ENCODE measurements at places on chromosomes 12 and 14.

GRCh38 chr12:124469193-124469888 is 98.1 kb downstream of the NCOR2 start:
- no peak for DNase-seq

- peak; percentile 69 for DNase-seq
Measured at GRCh38 chr14:100108042-100108825, 43.0 kb downstream of the EVL start.

- DNase-seq = no peak
Measured at GRCh38 chr12:78005094-78005492, 174.4 kb downstream of the NAV3 start.

GRCh38 chr12:128829861-128830504 is 6.2 kb upstream of the SLC15A4 start:
- no peak for DNase-seq

DNA sequence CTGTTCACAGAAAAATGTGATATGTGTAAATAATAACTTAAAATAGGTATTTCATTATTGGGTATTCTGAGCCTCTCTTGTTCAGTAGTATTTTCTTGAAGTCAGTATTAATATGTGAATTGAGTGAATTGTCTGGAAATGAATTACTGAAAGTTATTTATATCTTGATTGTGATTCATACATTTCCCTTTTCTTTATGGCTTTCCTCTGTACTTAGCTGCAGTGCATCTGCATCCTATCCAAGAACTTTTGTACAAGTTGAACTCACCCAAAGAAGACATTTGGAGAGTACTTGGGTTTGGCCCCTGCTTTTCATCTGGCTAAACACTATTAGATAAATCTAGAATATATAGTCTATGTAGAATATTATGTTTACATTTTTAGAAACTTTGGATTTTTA is 326.0 kb downstream of the RAD51B start:
- DNase-seq = no peak

- no peak for DNase-seq
Measured at GRCh38 chr12:54419088-54419887, at the start of gene ITGA5. Gene ITGA5 (minus strand): TSS chr12:54419266. CDS start chr12:54419198, 68 bp downstream.

GRCh38 chr12:69661386-69661785 is 37.7 kb downstream of the BEST3 start:
- peak; percentile 74 for DNase-seq

DNA sequence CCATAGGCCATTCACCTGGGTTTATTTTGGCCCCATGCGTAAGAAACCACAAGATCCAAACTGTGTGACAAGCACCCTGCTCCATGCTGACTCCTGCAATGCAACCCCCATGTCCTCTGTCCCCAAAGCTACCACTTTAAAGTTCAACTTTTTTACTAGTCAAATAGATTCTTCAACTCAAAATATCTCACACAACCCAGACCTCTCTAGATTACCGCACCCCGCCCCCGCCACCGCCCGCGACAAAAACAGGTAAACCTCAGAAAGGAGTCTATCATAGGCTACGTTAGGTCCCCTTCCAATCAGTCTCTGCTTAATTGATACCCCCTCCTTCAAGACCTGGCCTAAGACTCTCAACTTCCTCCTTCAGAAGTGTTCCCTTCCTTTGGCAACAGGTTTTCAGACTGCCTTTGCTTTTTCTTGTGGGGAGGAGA is 2.2 kb downstream of the ZFP36L1 start:
- no peak for DNase-seq

GRCh38 chr12:9351136-9351535 is 142.9 kb upstream of the PZP start:
- no peak for DNase-seq

- no peak for DNase-seq
Measured at GRCh38 chr14:33435911-33436689, 497.4 kb downstream of the NPAS3 start.

DNA sequence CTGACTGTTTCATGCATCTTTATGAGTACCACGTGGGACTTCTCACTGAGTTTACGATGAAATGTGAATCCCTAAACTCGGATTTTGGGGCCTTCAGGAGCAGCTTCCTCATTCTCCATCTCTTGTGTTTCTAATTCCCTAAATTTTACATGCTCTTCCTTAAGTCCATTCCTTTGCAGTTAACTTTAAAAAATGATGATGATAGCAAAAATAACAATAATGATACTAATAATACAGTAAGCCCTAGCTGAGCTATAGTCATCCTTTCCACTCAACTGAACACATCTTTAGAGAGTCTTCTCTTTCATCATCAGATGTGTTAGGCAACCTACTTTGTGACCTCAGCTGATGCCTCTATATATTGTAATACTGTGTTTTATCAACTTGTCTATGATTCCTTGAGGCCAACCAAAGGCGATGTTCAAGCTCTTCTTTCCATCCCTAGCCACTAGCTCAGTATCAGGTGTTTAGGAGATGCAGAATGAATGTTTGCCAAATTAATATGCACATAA is 1196.4 kb downstream of the VRK1 start:
- DNase-seq = no peak

DNA sequence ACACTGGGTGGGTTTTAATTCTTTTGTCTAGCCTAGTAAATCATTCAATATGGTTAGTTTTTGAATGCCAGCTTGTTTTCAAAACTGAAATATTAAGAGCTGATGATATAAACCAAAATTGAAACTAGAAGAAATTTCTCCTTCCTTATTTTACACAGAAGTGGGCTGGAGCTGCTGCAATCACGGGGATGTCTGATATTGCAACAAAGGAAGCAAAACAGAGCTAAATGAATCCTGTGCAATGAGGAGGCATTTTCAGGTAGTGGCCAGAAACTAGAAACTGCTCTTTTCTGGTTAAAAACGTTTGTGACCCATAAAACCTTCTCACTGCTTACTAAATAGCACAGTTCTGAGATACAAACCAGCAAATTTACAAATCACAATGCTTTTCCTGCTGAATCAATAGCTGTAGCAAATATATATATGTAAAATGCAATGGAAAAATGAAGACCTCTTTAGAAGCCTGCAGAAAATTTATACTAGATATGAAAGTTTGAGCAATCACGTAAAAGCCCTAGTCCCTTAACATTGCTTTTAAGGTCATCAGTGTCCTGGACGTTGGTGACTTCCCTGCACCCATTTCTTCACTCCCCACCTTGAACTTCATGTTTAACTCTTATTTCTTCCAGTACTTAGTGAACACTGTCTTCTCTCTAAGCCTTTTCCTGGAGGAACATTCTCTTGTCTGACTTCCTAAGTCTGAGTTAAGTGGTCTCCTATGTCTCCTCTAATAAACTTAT is 15.9 kb upstream of the LRRK2 start:
- DNase-seq = no peak

GRCh38 chr12:73465106-73465505 is 1072.5 kb upstream of the ATXN7L3B start:
- DNase-seq = no peak

DNA sequence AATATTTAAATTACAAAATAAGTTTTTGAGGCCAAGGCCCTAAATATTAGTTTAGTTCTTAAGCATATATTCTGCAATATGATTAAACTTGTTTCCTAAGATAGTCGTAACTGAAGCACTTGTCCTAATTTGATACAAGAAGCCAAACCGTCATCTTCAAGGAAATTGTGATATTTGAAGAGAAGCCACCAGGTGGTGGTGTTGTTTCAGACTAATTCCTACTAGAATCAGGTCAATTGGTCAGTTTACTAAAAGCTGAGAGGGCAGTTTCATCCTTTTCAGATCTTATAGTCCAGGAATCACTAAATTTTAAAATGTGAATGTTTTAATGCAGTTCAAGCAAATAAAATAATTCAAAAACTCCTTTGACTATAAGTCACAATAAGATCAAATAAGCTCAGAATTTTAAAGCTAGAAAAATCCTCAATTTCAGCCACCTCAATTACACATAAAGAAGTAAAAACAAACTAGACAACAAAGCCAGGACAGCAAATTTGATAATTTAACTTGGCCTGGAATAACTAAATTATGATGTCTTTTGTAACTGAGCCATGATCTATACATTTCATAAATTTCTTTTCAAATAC is 7.1 kb upstream of the ARL1 start:
- peak; percentile 69 for DNase-seq

DNA sequence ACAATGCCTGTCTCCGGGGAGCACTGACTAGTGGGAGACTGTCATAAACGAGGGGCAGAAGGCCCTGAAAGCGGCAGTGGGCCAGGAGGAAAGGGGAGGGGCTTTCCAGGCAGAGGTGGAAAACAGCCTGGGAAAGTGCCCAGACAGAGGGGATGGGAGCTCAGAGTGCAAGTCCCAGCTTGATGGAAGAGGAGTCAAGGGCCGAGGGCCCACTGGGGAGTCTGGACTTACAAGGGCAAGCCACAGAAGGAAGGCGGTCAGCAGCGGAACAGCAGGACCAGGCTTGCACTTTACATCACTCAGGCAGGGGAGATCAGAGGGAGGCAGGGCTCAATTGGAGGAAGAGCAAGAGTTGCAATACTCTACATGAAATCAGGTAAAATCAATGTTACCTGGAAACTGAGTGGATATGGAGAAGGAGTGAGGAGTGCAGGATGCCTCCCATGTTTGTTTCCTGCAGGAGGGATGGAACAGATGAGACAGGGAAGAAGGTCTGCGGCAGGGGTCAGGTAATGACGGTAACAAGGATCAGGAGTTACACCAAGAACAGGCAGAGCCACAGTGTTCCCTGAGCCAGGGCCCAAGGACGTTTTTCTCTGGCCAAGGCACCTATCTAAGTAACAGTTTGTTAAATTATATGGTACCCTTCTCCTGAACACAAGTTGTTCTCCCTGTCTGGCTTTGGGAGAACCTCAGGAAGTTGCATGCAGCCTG is 23.8 kb downstream of the PXN start:
- no peak for DNase-seq

GRCh38 chr14:100982353-100982752 is 78.8 kb upstream of the RTL1 start:
- no peak for DNase-seq

- DNase-seq = no peak
Measured at GRCh38 chr14:85247071-85247470, 282.9 kb upstream of the FLRT2 start.

GRCh38 chr14:101116065-101116464 is 212.5 kb upstream of the RTL1 start:
- DNase-seq = no peak

- DNase-seq = no peak
Measured at GRCh38 chr12:76798864-76799263, 34.9 kb downstream of the ZDHHC17 start.

GRCh38 chr12:109482491-109482890 is 5.1 kb downstream of the UBE3B start:
- no peak for DNase-seq

DNA sequence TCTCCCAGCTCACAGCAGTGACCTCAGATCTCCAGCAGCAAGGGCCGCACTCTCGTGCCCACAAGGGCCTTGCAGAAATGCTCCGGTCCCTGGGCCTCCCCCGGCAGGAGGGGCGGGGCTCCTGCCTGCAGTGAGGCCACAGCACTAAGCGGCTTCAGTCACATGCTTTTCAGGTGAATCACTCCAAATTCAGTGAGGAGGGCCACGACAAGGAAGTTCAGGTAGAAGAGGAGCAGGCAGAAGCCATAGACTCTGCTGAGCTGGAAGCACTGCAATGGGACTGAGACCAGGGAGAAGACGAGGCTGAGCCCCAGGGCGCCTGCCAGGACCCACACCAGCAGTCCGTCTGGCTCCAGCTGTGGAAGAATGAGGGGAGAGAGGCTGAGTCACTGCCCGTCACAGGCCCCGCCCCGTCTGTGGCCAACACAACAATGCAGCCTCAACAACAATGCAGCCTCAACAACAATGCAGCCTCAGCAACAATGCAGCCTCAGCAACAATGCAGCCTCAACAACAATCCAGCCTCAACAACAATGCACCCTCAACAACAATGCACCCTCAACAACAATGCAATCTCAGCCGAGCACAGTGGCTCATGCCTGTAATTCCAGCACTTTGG is 35.2 kb downstream of the SLC8B1 start:
- DNase-seq = peak; percentile 61

- no peak for DNase-seq
Measured at GRCh38 chr12:131063960-131064359, 110.3 kb downstream of the ADGRD1 start.

DNA sequence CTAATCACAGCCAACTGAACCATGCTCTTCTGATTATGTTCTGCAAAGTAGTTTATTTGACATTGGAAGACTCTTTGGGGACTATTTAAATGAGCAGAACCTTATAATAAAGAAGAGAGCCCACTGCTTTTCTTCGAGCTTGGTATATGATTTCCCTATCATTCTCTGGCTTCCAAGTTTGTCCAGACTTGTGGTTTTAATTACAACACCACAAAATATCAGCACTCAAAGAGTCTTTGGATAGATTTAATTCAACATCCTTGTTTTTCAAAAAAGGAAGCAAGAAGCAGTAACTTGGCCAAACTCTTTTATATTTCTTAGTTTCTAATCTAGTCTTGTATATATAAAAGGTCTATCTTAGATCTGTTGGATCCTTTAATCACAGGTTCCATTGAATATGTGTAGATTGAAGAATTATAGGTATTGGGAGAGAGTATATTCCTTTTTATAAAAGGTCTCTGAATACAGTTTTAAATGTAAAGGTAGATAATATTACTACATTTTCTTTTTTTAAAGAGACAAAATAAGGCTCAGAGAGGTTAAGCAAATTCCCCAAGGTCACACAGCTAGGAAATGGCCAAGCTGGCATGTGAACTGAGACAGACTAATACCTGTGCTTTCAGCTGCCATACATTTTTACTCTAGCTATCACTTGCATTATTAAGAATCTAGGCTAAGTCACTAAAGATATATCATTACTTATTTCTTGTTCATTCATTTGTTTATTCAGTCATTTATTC is 172.8 kb downstream of the SSPN start:
- no peak for DNase-seq

- peak; percentile 12 for DNase-seq
Measured at GRCh38 chr12:82627799-82628198, 58.9 kb upstream of the TMTC2 start.

- no peak for DNase-seq
Measured at GRCh38 chr14:90444077-90444696, 47.4 kb downstream of the CALM1 start.

DNA sequence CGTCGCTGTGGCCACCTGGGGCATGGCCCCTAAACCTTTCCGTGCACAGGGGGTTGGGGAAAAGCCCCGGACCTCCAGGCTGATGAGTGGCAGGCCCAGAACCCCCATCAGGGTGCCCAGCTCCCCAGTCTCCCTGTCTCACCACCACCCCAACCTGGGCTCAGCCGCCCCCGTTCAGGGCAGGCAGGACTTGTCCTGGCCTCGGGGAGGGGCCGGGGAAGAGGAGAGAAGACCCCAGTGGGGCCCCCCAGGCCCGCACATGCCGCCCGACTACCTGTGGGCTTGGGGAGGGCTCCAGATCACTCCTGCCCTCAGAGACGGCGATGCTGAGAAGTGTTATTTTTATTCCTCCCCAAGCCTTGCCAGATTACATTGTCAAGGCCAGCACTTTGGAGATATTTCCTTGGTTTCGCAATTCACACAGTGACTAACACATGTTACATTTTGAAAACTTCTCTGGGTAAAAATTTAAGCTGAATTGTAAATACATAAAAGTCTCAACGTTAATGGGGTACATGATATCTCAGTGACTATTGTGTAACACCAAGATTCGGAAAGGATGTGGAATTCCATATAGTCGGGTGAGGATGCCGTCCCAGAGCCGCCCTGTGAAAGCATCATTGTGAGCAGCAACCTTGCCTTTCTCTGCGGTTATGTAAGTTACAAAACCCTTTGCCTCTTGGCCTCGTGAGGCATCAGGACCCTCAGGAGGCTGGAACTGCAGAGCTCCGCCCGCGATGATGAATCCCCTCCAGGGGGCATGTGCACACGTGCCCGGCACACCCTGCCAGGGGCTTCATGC is 85.6 kb upstream of the DIO3 start:
- DNase-seq = no peak

Measured in G401 (cell line).